A549 treated with Mapracorat at 1 μM for 4 hours (cell line): ENCODE measurements at places on chromosomes 3 and 15. TPM values are rescaled to one million over a fixed set of nuclear protein-coding genes. Genes with fewer than 3 reads are reported as not detected.

Gene DPPA2
- not detected in 5 replicates for total RNA-seq

Gene KNG1
- not detected in 5 replicates for total RNA-seq

Gene SPRED1
- total RNA-seq = 6.3 to 9.1 TPM (median 7.6 TPM) in 5 replicates

Gene NR1I2
- not detected in 5 replicates for total RNA-seq

Gene ROPN1
- not detected in 5 replicates for total RNA-seq

Gene CDC25A
- 8.7 to 10.8 TPM (median 9.3 TPM) in 5 replicates for total RNA-seq

Gene HCN4
- 0.25 to 0.38 TPM (median 0.33 TPM) in 5 replicates for total RNA-seq

Gene GRK7
- not detected in 5 replicates for total RNA-seq

Gene SNTN
- not detected in 5 replicates for total RNA-seq

Gene MYLK
- 13.4 to 18.6 TPM (median 16.7 TPM) in 5 replicates for total RNA-seq

Gene ZNF860
- total RNA-seq = 1.1 to 1.4 TPM (median 1.2 TPM) in 5 replicates

Gene ULK3
- total RNA-seq = 26.3 to 39.5 TPM (median 33.7 TPM) in 5 replicates

Gene MYEF2
- total RNA-seq = 14.1 to 19.7 TPM (median 18.1 TPM) in 5 replicates

Gene CLRN1
- total RNA-seq = not detected in 5 replicates

Gene SEMA6D
- total RNA-seq = not detected in 5 replicates

Gene CLCN2
- total RNA-seq = 4.9 to 6.9 TPM (median 6.5 TPM) in 5 replicates

Gene SLC28A2
- not detected in 5 replicates for total RNA-seq

Gene C3orf49
- not detected in 5 replicates for total RNA-seq

Gene PRSS50
- not detected in 5 replicates for total RNA-seq

Gene TCAIM
- total RNA-seq = 6.8 to 8.5 TPM (median 7.6 TPM) in 5 replicates

Gene ZNF660
- not detected in 5 replicates for total RNA-seq

Gene SH2D7
- not detected in 5 replicates for total RNA-seq

Gene GOLGA8M
- total RNA-seq = 0.08 to 0.40 TPM in 2 of 5 replicates, not detected in the others

Gene EXOSC7
- total RNA-seq = 42.2 to 52.6 TPM (median 46.8 TPM) in 5 replicates

Gene STXBP5L
- total RNA-seq = not detected in 5 replicates

Gene PLA2G4F
- total RNA-seq = not detected in 5 replicates

Gene TLR9
- 0.07 TPM in 1 of 5 replicates, not detected in the others for total RNA-seq

Gene SORD
- total RNA-seq = 29.8 to 37.5 TPM (median 32.2 TPM) in 5 replicates

Gene TPRG1
- total RNA-seq = 0.07 to 0.33 TPM (median 0.12 TPM) in 5 replicates

Gene LRRIQ4
- not detected in 5 replicates for total RNA-seq

Gene TEX55
- not detected in 5 replicates for total RNA-seq

Gene TRIM59
- 7.2 to 10.0 TPM (median 8.9 TPM) in 5 replicates for total RNA-seq

Gene GDPGP1
- 3.4 to 4.9 TPM (median 4.3 TPM) in 5 replicates for total RNA-seq

Gene GREM1
- 3.6 to 8.5 TPM (median 5.8 TPM) in 5 replicates for total RNA-seq

Gene MESP1
- 1.7 to 8.1 TPM (median 5.5 TPM) in 5 replicates for total RNA-seq

Gene KBTBD13
- total RNA-seq = not detected in 5 replicates

Gene ADAMTS7
- 5.8 to 10.9 TPM (median 9.8 TPM) in 5 replicates for total RNA-seq

Gene UQCC5
- 58.0 to 69.5 TPM (median 61.0 TPM) in 5 replicates for total RNA-seq

Gene SYNPR
- not detected in 5 replicates for total RNA-seq

Gene SV2B
- 0.05 to 0.14 TPM (median 0.08 TPM) in 5 replicates for total RNA-seq

Gene CASR
- total RNA-seq = not detected in 5 replicates

Gene TF
- 0.34 to 1.5 TPM (median 0.66 TPM) in 5 replicates for total RNA-seq

Gene CCR1
- not detected in 5 replicates for total RNA-seq

Gene PGBD4
- total RNA-seq = 1.2 to 1.9 TPM (median 1.6 TPM) in 5 replicates

Gene FAM219B
- 30.3 to 41.3 TPM (median 34.9 TPM) in 5 replicates for total RNA-seq

Gene XCR1
- not detected in 5 replicates for total RNA-seq

Gene CCDC54
- total RNA-seq = not detected in 5 replicates

Gene LINS1
- total RNA-seq = 8.8 to 13.1 TPM (median 11.5 TPM) in 5 replicates

Gene SPINT1
- 0.59 to 1.2 TPM (median 0.91 TPM) in 5 replicates for total RNA-seq

Gene DVL3
- total RNA-seq = 17.9 to 27.2 TPM (median 23.7 TPM) in 5 replicates

Gene LARP6
- total RNA-seq = 50.6 to 85.9 TPM (median 79.7 TPM) in 5 replicates

Gene GOLGA8N
- total RNA-seq = 0.95 to 1.7 TPM (median 1.3 TPM) in 5 replicates
